ENCODE measurements at places on chromosomes 4 and X. TPM values are rescaled to one million over a fixed set of nuclear protein-coding genes. Genes with fewer than 3 reads are reported as not detected.

ADGRL3 gene
- not detected for total RNA-seq

CDKL2 gene
- total RNA-seq, result 0.06 TPM

CYP2U1 gene
- 13.5 TPM for total RNA-seq

RNF175 gene
- total RNA-seq, result not detected

AKAP14 gene
- total RNA-seq, result not detected

PNMA3 gene
- not detected for total RNA-seq

IL13RA2 gene
- not detected for total RNA-seq

SLC6A14 gene
- not detected for total RNA-seq

SOWAHD gene
- 0.51 TPM for total RNA-seq

ZXDA gene
- total RNA-seq, result 4.8 TPM

ARHGEF38 gene
- not detected for total RNA-seq

ARHGAP36 gene
- total RNA-seq, result not detected

RBM46 gene
- total RNA-seq, result not detected

CYTL1 gene
- total RNA-seq, result not detected

PDGFC gene
- 107 TPM for total RNA-seq

INTS6L gene
- 6.1 TPM for total RNA-seq

HTR2C gene
- not detected for total RNA-seq

NHSL2 gene
- 0.23 TPM for total RNA-seq

ATP1B4 gene
- not detected for total RNA-seq

CCDC120 gene
- not detected for total RNA-seq

NEXMIF gene
- not detected for total RNA-seq

KCND1 gene
- total RNA-seq, result 0.32 TPM

CCDC110 gene
- total RNA-seq, result 2.7 TPM

CXCL11 gene
- total RNA-seq, result not detected

USO1 gene
- total RNA-seq, result 94.9 TPM

NSUN7 gene
- total RNA-seq, result not detected

POLN gene
- 1.9 TPM for total RNA-seq

MAGED4 gene
- total RNA-seq, result 12.6 TPM

PRDM8 gene
- total RNA-seq, result 86.8 TPM

FOXR2 gene
- total RNA-seq, result not detected

RXFP1 gene
- total RNA-seq, result 0.32 TPM

SMARCA1 gene
- 42.6 TPM for total RNA-seq

CFP gene
- 0.34 TPM for total RNA-seq

EVC2 gene
- 18.0 TPM for total RNA-seq

TLR6 gene
- 2.9 TPM for total RNA-seq

MAP9 gene
- total RNA-seq, result 3.3 TPM

ADH1C gene
- not detected for total RNA-seq

GSX2 gene
- total RNA-seq, result not detected

LEF1 gene
- total RNA-seq, result 10.8 TPM

IQCM gene
- not detected for total RNA-seq

TMSB15B gene
- 8.1 TPM for total RNA-seq

SLITRK2 gene
- not detected for total RNA-seq

ASB9 gene
- 4.2 TPM for total RNA-seq

PABPC4L gene
- total RNA-seq, result 0.90 TPM

ARMCX4 gene
- total RNA-seq, result 1.2 TPM
